ENCODE measurements at places on chromosomes 7 and 10.

- DNase-seq: no peak
Observed at GRCh38 chr7:155820246-155820645, 8.0 kb upstream of the SHH start.

DNA sequence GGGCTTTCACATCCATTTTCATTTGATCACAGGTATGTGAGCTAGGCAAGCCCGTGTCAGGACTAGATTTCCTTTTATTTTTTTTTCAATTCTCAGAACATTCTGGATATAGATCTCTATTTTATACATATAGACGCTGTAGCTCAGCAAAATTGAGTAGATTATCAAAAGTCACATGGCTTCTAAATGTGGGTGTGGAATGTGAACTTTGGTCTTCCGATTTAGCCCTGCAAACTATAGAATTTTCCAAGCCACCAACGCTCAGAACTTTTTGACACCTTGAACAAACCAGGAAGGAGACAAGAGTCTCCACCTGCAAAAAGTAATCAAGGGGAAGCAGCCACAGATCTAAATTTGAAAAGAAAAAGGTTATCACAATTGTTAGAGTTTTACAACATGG lies 15.9 kb upstream of the FFAR4 start:
- no peak for DNase-seq

DNA sequence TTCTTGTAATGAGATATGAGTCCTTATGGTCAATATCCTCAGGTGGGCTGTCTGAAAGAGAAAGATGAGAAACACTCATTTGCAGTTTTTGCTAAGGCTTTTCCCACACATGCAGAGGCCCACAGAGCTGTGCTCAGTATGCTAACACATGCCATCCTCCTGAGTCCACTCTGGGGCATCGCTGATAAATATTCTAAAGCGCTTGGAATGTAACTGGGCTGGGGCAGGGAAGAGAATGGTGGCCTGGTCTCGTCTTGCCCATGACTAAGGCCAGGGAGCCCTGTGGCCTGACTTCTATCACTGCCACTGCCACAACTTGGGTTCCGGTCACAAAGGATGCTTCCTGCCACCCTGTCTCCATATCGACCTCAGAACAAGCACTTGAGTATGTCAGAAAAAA lies 199.7 kb upstream of the FRMD4A start:
- DNase-seq: no peak

- no peak for DNase-seq
Observed at GRCh38 chr7:131861620-131862346, 305.4 kb upstream of the PODXL start.

GRCh38 chr7:30503274-30504212 lies 1.1 kb downstream of the GGCT start:
- peak; percentile 6 for DNase-seq

DNA sequence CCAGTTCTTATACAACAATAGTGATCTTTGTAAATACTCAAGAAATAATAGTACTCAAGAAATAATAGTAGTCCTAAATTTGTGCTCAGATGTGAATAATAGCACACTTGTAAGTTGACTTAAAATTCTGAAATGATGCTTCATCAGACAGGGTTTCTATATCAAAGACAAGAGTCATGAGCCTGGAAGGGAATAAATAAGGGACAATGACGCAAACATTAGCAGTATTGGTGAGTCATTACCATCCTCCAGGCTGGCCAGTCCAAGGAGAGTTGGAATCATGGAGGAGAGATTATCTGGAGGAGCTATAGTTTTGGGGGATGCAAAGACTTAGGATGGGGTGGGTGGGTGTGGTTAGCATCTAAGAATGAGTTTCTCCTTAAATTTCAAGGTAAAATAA lies 6.1 kb upstream of the SH3PXD2A start:
- peak; percentile 33 for DNase-seq

GRCh38 chr10:127119936-127120335 lies 76.5 kb downstream of the INSYN2A start:
- DNase-seq: no peak

DNA sequence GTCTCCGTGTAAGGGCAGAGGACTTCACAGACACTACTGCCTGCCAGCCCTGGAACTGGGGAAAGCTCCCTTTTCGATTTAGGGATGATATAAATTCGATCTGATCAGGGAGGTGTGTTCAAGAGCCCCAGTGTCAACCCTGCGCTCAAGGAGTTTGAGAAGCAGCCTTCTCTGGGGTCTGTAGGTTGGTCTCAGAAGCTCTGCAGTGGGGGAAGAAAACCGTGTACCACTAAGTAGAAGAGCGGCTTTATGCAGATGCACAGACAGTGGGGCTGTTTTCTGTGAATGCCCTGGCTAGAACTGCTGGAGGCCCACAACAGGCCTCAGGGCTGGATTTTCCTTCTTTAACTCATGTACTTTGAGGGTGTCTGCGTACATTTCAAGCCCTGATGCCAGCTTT lies 6.3 kb upstream of the TBX20 start:
- no peak for DNase-seq

GRCh38 chr10:73914036-73914435 lies 3.1 kb downstream of the PLAU start:
- no peak for DNase-seq

GRCh38 chr7:74097937-74098614 lies 14.5 kb downstream of the LIMK1 start:
- DNase-seq: peak; percentile 84

DNA sequence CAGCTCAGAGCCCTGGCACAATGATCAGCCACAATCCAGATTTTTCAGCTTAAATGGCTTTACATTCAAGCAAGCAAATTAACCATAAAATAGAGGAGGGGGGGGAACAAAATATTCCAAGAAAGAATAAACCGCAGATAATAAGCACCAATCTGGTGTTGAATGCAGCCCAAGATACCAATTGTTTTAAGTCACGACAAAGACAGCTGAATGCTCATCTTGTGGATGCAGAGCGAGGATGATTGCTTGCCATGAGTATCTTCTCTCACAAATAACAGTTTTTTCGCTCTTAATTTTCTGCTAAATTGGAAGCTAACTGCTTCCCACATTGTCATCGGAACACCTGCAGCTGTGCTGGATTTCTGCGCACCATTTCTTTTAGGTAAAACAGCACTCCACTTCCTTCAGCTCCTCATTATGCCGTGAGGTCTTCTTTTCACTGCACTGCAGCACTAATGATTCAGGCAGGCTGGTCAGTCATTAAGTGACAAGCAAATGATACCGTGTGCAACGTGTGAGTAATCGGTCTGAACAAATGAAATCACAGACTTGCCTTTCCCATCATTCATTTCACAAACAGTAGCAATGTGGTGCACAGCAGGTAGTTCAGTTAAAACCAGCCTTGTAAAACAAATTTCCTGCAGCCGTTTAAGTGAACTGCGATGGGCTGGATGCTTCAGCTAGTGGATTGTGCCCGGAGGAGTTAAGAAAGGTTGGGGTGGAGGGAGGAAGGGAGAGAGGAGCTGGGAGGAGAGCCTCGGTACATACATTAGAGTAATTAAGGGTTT lies 106.4 kb upstream of the CDCA7L start:
- no peak for DNase-seq

- DNase-seq: no peak
Observed at GRCh38 chr10:113379091-113379490, 173.8 kb upstream of the HABP2 start.

DNA sequence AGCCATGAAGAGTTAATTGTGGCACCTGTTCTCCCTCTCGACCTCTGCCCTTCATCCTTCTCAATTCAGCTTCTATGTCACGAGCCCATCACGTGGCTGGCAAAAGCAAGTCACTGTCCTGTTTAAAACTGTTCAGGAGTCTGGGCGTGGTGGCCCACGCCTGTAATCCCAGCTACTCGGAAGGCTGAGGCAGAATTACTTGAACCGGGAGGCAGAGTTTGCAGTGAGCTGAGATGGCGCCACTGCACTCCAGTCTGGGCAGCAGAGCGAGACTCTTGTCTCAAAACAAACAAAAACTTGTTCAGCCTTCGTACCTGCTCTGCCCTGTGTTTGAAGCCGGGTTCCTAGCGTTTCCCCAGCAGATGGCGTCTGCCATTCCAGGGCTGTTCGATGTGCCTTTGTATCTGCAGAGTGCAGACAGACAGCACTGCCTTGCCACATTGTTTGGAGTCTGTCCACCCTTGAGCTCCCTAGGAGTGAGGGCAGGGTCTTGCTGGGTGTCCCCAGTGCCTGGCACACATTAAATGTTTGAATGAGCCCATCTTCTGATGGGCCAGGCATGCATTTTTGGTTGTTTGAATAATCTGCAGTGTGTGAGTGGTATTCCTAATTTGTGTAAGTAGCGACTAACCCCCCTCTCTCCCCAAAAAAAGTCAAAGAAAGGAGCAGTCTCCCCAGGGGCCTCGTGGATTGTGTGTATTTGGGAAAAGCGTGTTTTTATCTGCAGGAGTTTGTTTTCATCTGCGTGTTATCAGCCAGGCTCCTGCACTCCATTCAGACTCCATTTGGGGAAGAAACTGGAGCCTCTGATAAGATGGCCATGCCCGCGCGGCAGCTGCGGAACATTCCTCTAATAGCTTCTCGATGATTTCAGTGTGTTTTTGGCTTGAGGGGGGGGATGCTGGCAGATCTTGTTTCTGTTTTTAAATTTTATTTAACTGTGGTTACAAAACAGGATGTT lies 61.2 kb downstream of the DNAJB6 start:
- peak; percentile 85 for DNase-seq

DNA sequence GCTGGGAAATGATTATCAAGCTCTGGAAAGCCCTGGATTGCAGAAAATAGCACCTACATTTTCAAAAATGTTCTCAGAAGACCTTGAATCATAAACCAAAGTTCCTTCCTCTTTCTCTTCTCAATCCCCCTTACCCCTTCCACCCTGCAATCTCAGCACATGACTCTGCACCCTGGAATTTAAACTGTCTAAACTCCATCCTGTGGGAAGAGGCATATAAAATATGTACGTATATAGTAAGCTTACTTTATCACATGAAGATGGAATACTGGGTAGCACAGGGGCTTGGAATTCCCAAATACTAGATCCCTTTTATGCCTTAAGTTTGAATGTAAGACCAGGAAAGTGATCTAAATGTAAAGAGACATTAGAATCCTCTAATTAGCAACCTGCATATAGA lies 7.7 kb downstream of the AGMO start:
- DNase-seq: no peak

GRCh38 chr7:78499283-78499682 lies 700.7 kb downstream of the PHTF2 start:
- no peak for DNase-seq

GRCh38 chr7:37212556-37212955 lies 236.1 kb downstream of the ELMO1 start:
- DNase-seq: no peak

DNA sequence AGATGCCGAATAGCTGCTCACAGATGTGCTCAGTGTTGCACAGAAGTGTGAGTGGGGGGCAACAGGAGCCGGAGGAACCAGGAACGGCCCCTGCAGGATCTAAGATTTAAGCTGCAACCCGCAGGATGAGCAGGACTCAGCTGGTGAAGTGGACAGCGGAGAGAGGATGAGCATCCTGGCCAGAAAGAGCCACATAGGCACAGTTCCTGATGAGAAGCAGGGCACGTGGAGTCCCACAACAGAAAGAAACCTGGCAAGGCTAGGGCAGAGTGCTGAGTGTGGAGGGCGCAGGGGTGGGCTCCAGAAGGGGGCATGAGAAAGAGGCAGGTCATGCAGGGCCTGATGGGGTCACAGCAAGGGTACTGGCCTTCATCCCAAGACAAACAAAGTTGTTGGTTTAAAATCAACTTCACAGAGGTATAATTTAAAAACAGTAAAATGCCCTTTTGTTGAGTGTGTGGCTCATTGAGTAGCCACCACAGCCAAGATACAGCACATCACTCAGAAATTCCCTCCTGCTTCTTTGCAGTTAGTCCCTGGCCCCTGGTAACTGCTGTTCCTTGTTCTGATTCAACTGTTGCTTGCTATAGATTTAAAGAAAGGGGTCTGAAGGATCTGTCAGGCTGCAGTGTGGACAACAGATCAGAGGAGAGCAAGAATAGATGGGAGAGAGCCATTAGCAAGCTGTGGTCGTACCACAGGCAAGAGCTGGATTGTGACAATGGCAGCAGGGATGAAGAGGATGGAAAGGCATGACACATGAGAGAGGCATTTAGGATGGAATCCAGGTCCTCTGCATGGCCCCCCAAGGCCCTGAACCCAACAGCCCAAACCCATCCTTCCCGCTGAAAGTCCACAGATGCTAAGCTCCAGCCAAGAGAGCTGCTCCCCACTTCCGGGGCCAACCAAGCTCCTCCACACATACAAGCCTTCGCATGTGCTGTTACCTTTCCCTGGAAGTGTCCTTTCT lies 53.1 kb upstream of the OSBPL3 start:
- DNase-seq: no peak

- DNase-seq: peak; percentile 48
Observed at GRCh38 chr7:135645296-135645904, 16.9 kb upstream of the STMP1 start.

DNA sequence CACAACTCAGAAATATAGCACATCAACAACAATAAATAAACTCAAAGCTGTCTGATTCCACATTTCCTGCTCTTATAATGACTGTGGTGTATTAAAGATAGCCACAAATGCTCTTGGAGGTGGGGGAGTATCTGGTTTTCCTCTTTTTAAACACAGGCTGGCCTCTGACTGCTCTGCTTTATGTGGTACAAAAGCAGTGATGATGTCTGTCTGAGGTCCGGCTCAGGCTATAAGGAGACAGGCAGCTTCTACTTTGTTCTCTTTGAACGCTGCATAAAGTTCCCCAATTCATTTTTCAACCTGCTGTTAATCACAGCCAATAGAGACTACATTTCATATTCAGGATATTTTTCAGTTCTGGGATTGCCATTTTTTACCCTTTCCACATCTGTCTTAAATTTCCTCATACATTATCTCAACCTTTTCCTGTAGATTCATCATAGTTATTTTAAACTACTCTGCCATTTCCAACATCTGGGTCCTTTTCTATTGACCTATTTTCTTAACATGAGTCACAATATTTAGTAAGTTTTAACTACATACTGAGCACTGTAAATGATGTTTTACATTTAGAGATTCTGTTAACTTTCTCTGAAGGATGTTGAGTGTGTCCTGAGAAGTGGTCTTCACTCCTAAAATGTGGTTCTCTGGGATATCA lies 64.9 kb downstream of the CRPPA start:
- DNase-seq: peak; percentile 72

GRCh38 chr10:63670291-63670898 lies 149.2 kb downstream of the REEP3 start:
- peak; percentile 6 for DNase-seq

DNA sequence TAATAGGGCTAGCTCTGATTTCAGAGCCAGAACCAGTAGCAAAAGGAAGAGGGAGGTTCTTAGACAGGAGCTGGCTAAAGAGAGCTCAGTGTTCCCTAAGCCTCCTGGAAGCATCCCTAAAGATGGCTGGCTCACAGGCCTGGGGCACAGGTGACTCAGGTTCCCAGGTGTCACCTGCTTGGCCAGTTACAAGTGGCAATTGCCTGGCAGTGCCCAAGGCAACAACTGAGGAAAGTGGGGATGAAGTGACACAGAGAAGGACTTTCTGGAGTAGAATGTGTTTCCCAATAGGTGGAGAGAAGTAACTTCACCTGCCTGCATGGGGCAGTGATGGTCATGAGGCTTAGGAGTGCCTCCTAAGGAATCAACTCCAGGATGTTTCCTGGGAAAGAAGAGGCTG lies 66.5 kb upstream of the EEPD1 start:
- no peak for DNase-seq

Data from fibroblast of gingiva (primary cell).